SJCRH30 (cell line): ENCODE measurements at places on chromosomes 12 and 14.

DNA sequence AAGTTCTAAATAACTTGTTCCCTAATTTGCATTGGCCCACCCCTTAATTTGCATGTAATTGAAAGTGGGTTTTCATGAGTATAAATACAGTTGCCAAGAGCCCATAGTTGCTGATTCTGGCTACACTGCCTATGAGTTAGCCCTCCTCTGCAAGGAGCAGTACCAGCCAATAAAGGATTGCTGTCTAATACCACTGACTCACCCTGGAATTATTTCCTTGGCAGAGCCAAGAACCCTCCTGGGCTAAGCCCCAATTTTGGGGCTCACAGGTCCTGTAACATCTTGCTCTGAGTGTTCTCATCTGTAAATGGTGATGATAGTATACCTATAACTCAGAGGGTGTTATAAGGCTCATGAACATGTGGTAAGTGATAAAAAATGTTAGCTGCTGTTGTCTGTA lies 6.8 kb downstream of the TTC8 start:
- DNase-seq, result no peak

- no peak for DNase-seq
Observed at GRCh38 chr12:132265056-132265800, 64.2 kb downstream of the GALNT9 start.

DNA sequence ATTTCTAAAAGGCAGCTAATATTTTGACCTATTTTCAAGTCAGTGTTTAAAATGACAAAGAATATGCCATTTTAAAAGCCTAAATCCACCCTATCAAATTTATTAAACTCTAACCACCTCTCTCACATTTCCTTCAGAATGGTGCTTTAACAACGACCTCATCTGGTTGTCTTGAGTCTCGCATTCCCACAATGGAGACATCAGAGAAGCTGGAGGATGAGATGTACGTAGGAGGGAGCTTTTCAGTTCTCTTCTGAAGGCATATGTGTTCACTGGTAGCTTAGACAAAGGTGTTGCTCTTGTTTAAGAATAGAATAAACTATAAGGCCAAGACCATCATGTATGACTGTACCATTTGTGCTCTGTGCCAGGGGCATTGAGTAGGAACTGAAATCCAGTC lies 82.9 kb downstream of the BCL2L14 start:
- no peak for DNase-seq

DNA sequence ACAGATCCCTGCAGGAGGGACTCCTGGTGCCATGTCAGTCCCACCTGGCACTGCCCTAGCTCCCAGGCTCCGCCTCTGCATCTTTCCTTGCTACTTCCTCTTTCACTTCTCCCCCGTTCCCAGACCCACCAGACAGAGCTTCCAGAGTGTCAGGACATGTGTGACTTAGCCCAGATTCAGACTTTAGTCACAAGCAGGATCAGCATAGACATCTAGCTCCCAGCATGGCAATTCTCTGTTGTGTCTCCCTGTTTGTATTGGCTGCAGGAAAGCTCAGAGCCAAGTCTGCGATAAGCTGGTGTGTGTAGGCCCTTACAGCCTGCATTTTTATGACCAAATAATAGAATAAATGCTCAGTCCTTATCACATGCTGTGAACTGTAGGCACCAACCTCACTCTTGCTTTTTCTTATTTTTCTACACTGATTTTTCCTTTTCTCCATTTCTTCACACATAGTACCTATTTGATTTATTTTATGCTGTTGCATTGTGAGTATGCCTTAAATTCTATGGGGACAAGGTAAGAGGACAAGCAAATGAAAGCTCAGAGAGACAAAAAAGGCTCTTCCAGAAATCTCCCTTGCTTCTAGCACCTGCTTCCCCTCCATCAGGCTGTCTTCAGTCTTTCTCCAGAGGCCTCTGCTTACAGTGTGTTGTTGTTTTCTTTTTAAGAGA lies 5.9 kb downstream of the DHRS2 start:
- no peak for DNase-seq

DNA sequence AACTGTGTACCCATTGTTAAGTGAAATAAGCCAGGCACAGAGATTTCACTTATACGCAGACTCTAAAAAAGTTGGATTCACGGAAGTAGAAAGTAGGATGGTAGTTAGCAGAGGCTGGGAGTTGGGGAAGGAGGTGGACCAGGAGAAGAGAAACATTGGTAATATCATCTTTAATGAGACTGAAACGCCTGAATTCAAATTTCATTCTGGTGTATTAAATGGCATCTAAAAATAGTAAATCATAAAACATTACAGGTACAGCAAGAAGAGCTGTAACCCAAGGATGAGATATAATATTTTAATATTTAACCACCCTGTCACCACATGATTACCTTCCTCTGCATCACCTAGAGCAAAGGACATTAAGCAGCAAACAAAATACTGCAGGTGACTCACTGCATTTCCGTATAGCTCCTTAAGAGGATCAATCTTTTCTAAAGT lies 99.4 kb downstream of the EPS8 start:
- DNase-seq, result no peak

GRCh38 chr14:35879151-35879648 lies 53.1 kb downstream of the BRMS1L start:
- peak; percentile 26 for DNase-seq

DNA sequence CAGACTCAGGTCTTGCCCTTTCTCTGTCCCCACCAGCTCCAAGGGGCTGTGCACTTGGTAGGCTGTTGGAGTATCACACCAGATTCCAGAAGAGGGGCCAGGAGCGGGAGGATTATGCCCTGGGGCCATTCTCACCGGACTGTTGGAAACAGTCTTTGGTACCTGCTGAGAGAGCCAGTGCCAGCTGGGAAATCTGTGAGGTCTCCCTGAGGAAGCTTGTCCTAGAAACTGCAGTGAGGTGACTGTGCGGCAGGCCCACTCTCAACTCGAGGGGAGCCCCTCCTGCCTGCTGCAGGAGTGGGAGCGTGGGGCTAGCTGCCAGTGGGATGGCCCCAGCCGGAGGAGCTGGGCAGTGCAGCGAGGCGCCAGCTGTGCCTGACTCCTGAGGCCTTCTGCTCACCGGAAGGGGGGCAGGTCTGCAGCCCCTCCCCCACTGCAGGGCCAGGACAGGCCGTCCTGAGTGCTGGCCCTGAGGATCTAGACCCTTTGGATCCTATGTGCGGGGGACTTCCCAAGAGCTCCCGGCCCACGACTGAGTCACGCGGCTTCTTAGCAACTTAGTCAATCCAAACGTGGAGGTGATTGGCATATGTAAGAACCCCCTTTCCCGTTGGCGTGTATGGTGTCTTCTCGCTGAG lies 295.2 kb downstream of the CACNA1C start:
- DNase-seq, result no peak
